Activated naive CD8-positive, alpha-beta T cell treated with anti-CD3 and anti-CD28 coated beads, Interleukin-2, amount 10 ng/mL, durations not matched to agents 7 days and 5 days (primary cell): ENCODE measurements at places on chromosomes 13 and 19. TPM values are rescaled to one million over a fixed set of nuclear protein-coding genes. Genes with fewer than 3 reads are reported as not detected.

The TUBA3C gene
- not detected for total RNA-seq

DNA sequence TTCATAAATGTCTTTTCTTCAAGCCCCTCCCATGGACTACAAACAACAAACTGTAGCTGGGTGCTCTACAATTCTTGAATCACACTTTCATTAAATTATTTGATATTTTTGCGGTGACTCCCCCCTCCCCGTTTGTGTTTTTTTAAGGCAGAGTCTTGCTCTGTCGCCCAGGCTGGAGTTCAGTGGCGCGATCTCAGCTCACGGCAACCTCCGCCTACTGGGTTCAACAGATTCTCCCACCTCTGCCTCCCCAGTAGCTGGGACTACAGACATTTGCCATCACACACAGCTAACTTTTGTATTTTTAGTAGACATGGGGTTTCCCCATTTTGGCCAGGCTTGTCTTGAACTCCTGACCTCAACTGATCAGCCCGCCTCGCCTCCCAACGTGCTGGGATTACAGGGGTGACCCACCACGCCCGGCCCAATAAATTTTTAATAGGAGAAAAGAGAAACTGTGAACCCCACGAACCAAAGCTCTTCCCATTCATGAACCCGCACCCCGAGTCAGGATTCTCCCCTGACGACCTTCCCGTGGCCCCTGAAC, 703 bp downstream of the ZNF506 start:
- H3K36me3 ChIP-seq = peaks cover 58% of the 10 kb centered on the region
- H3K27ac ChIP-seq = peak overlapping the region; percentile 99
- H3K4me1 ChIP-seq = peaks cover 15% of the 10 kb centered on the region
- DNase-seq = no peak
- H3K27me3 ChIP-seq = no peaks in the 10 kb centered on the region

The ZSCAN22 gene
- total RNA-seq = 6.3 TPM

GRCh38 chr19:2511570-2511969, 35.6 kb downstream of the GADD45B start:
- H3K4me1 ChIP-seq = peaks cover 5% of the 10 kb centered on the region
- no peak overlapping the region for H3K27ac ChIP-seq
- H3K4me3 ChIP-seq = no peak overlapping the region

- DNase-seq = no peak
- H3K36me3 ChIP-seq = no peaks in the 10 kb centered on the region
- H3K27me3 ChIP-seq = no peaks in the 10 kb centered on the region
- H3K4me1 ChIP-seq = peaks cover 32% of the 10 kb centered on the region
- H3K4me3 ChIP-seq = peak overlapping the region; percentile 90
Observed at GRCh38 chr19:2059422-2060201, 8.6 kb upstream of the MKNK2 start.

DNA sequence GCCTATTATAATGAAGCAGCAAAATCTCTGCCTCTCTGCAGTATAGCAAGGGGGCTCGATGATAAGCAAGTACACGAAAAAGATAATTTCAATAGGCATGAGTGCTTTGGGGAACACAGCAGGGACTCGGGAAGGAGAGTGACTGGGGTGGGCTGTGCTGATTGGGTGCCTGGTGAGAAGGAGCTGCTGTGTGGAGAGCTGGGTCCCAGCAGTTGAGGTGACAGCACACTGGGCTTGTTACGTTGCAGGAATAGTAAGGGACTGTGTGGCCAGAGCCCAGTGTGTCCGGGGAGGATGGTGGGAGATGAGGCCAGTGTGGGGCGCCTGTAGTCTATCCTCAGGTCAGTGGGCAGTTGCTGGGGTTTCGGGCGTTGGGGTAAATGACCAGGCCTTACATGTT, 17.4 kb downstream of the WDR62 start:
- H3K36me3 ChIP-seq = peaks cover 33% of the 10 kb centered on the region
- DNase-seq = no peak
- H3K4me1 ChIP-seq = peaks cover 1% of the 10 kb centered on the region
- no peaks in the 10 kb centered on the region for H3K27me3 ChIP-seq

- H3K4me1 ChIP-seq = peaks cover 52% of the 10 kb centered on the region
- H3K36me3 ChIP-seq = peaks cover 1% of the 10 kb centered on the region
- peak; percentile 72 for DNase-seq
- H3K4me3 ChIP-seq = peak overlapping the region; percentile 84
- H3K27ac ChIP-seq = peak overlapping the region; percentile 91
Observed at GRCh38 chr19:14369399-14370168, 11.7 kb upstream of the ADGRE5 start.

DNA sequence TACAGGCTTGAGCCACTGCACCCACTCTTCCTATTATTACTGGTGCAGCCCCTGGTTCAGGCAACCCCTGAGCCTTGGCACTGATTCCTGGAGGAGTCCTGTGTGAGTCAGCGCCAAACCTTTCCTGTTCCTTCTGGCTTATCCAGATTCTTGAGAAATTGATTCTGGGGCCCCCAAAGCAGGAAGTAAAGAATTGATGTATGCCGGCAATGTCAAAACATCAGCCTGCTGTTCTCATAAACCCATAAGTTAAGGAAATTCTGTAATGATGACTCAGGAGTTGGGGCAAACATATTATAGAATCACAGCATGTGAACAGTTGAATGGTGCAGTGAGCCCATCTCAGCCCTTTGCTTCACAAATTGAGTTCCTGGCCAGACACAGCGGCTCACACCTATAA, 1.4 kb upstream of the OR7G3 start:
- no peaks in the 10 kb centered on the region for H3K36me3 ChIP-seq
- peaks cover 11% of the 10 kb centered on the region for H3K4me1 ChIP-seq
- peaks cover 8% of the 10 kb centered on the region for H3K27me3 ChIP-seq
- no peak overlapping the region for H3K27ac ChIP-seq
- H3K4me3 ChIP-seq = no peak overlapping the region

The CYP4F8 gene
- not detected for total RNA-seq

The DNAJC3 gene
- total RNA-seq = 16.6 TPM

- DNase-seq = no peak
- no peaks in the 10 kb centered on the region for H3K27me3 ChIP-seq
- no peaks in the 10 kb centered on the region for H3K4me1 ChIP-seq
- H3K27ac ChIP-seq = no peak overlapping the region
- H3K36me3 ChIP-seq = no peaks in the 10 kb centered on the region
- no peak overlapping the region for H3K4me3 ChIP-seq
Observed at GRCh38 chr13:34567597-34567996, 374.5 kb upstream of the NBEA start.

- peak overlapping the region; percentile 93 for H3K27ac ChIP-seq
- DNase-seq = no peak
- H3K4me3 ChIP-seq = peak overlapping the region; percentile 69
- peaks cover 6% of the 10 kb centered on the region for H3K36me3 ChIP-seq
- H3K4me1 ChIP-seq = peaks cover 49% of the 10 kb centered on the region
- H3K27me3 ChIP-seq = no peaks in the 10 kb centered on the region
Observed at GRCh38 chr13:41492432-41493260, 35.3 kb downstream of the RGCC start.

- H3K27ac ChIP-seq = peak within 1 kb of the TSS; percentile 61
- peak; percentile 47 for DNase-seq
- peaks cover 10% of the 10 kb centered on the region for H3K4me1 ChIP-seq
- peak within 1 kb of the TSS; percentile 32 for H3K4me3 ChIP-seq
Observed at GRCh38 chr19:51417107-51417809, at the start of gene SIGLEC10. Gene SIGLEC10 (minus strand): TSS chr19:51417642. CDS start chr19:51417581, 61 bp downstream.

GRCh38 chr13:39329182-39329639, 273.8 kb downstream of the LHFPL6 start:
- peaks cover 2% of the 10 kb centered on the region for H3K4me1 ChIP-seq
- no peak for DNase-seq
- H3K4me3 ChIP-seq = no peak overlapping the region
- H3K27me3 ChIP-seq = peaks cover 4% of the 10 kb centered on the region

DNA sequence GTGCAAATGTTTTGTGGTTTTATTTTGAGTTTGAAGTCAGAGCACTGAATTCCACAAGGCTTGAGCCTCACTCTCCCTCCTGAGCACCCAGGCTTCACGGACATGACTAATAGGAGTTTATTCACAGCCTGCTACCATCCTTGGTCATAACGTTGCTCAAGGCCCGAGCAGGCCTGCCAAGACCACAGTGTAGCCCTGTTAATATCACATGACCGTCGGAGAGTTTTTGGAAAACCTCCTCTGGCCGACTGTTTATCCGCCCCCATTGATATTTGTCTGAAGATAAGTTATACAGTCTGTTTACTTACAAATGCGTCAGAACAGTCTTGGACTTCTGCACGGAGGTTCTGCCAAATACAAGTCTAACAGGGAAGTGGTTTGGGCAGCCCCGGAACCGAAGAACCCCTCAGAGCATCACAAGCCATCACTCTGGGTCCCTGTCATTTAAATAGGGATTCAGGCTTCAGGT, 89.9 kb downstream of the COL4A2 start:
- no peak overlapping the region for H3K4me3 ChIP-seq
- H3K27ac ChIP-seq = no peak overlapping the region
- H3K27me3 ChIP-seq = peaks cover 58% of the 10 kb centered on the region
- no peaks in the 10 kb centered on the region for H3K4me1 ChIP-seq
- no peak for DNase-seq

DNA sequence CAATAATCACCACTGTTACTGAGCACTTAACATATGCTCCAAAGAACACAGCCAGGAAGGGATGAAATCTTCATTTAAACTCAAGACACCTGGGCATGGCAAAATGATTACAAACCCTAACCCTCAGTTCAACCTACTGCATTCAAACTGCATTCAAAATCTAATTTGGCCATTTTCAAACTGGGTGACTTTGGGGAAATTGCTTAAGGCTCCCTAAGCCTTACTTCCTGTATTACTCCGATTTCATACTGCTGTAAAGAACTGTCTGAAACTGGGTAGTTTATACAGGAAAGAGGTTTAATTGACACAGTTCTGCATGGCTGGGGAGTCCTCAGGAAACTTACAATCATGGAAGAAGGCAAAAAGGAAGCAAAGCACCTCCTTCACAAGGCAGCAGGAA, 50.4 kb downstream of the CBY2 start:
- H3K27me3 ChIP-seq = peaks cover 6% of the 10 kb centered on the region
- H3K36me3 ChIP-seq = no peaks in the 10 kb centered on the region
- no peaks in the 10 kb centered on the region for H3K4me1 ChIP-seq
- peak overlapping the region; percentile 13 for H3K27ac ChIP-seq
- DNase-seq = no peak

- peaks cover 5% of the 10 kb centered on the region for H3K4me1 ChIP-seq
- no peak for DNase-seq
- H3K27ac ChIP-seq = no peak overlapping the region
- no peak overlapping the region for H3K4me3 ChIP-seq
- no peaks in the 10 kb centered on the region for H3K27me3 ChIP-seq
Observed at GRCh38 chr13:40306817-40307216, 359.6 kb downstream of the FOXO1 start.

GRCh38 chr19:46786236-46787039, 2.0 kb downstream of the SLC1A5 start:
- peaks cover 44% of the 10 kb centered on the region for H3K36me3 ChIP-seq
- H3K4me1 ChIP-seq = peaks cover 58% of the 10 kb centered on the region
- no peaks in the 10 kb centered on the region for H3K27me3 ChIP-seq
- peak overlapping the region; percentile 91 for H3K4me3 ChIP-seq
- peak; percentile 79 for DNase-seq
- H3K27ac ChIP-seq = peak overlapping the region; percentile 92

DNA sequence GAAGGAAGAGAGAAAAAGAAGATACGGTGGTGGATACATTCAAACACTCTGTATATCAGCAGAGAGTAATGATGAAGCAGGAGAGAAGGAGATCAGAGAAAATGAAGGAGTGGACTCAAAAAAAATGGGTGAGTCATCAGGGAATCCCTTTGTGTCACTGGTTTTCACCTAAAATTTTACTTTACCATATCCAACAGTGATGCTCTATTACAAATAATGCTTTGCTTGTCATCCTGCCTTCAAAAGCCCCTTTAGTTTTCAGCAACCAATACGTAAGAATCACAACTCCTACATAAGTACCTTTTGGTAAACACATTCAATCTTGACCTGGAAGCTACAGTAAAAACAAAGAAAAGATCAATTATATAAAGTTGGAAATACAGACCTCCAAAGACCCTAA, 88.8 kb downstream of the ENOX1 start:
- H3K4me3 ChIP-seq = no peak overlapping the region

DNA sequence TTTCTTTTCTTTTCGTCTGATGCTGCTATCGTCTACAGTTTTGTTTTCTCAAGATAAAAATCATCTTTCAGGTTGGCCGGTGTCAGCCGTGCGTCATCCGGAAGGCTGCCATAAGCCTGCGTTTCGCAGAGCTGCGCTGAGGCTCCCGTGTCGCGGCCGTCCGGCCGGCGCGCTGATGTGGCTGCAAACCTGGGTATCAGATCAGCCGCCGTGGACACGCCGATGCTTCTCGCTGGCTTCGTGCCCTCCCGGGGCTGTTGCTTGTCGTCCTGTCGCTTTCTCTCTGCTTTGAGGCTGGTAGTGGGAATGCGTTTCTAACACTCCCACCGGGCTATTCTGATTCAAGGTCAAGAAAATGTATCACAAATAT, 45.9 kb upstream of the TFDP1 start:
- no peak overlapping the region for H3K4me3 ChIP-seq
- peaks cover 2% of the 10 kb centered on the region for H3K4me1 ChIP-seq
- H3K36me3 ChIP-seq = peaks cover 25% of the 10 kb centered on the region
- no peak overlapping the region for H3K27ac ChIP-seq
- DNase-seq = no peak

DNA sequence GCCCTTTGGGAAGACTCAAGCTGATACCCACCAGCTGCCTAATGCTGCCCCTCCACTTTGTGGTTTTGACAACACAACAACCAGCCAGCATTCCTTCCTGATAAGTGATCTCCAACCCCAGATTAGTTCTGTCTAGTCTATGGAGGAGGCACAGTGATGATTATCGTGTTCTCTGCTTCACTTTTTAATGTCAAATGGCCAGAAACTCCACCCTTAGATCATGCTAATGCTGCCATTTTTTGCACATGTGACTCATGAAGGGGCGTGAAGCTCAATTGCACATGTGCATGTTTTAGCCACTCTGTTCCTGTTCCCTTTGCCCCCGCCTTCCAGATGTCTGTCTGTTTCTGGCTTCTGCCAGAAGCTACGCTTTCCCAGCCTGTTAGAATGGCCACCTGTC, 199.8 kb downstream of the COG6 start:
- H3K4me1 ChIP-seq = peaks cover 3% of the 10 kb centered on the region
- H3K36me3 ChIP-seq = peaks cover 2% of the 10 kb centered on the region
- no peak overlapping the region for H3K4me3 ChIP-seq
- no peak for DNase-seq
- H3K27me3 ChIP-seq = no peaks in the 10 kb centered on the region

The HNRNPM gene
- 188 TPM for total RNA-seq

DNA sequence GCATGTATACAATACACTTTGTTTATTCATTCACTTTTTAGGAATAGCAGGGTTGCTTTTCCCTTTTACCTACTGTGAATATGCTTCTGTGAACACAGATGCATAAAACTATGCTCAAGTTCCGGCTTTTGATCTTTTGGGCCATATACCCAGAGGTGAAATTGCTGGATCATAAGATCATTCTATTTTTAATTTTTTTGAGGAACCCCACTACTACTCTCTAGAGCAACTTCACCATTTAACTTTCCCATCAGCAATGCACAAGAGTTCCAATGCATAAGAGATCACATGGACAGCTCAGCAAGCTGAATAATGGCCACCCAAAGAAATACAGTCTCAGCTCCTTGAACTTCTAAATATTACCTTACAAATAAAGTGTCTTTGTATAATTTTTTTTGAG, 17.0 kb upstream of the SIGLEC10 start:
- H3K36me3 ChIP-seq = no peaks in the 10 kb centered on the region
- H3K4me1 ChIP-seq = peaks cover 9% of the 10 kb centered on the region
- H3K4me3 ChIP-seq = no peak overlapping the region

The WDR62 gene
- total RNA-seq = 24.9 TPM
